ENCODE measurements at places on chromosomes 2 and 18.

DNA sequence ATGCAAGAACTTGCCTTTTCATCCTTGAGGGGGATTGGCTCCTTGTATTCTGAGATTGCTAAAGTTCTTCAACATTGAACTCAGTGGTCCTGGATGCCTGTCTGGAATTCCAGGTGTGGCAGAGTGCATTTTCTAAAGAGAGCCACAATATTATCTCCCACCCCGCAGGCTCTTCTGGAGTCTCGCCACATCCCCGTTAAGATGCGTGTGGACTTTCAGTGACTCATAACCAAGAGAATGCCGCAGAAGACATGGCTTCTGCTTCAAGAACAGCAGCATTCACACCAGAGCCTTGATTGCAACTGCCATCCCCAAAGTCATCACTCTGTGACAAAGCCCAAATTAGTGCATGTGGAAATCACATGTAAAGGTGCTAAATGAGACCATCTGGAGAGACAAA lies 142.7 kb downstream of the CDH20 start:
- DNase-seq: no peak

DNA sequence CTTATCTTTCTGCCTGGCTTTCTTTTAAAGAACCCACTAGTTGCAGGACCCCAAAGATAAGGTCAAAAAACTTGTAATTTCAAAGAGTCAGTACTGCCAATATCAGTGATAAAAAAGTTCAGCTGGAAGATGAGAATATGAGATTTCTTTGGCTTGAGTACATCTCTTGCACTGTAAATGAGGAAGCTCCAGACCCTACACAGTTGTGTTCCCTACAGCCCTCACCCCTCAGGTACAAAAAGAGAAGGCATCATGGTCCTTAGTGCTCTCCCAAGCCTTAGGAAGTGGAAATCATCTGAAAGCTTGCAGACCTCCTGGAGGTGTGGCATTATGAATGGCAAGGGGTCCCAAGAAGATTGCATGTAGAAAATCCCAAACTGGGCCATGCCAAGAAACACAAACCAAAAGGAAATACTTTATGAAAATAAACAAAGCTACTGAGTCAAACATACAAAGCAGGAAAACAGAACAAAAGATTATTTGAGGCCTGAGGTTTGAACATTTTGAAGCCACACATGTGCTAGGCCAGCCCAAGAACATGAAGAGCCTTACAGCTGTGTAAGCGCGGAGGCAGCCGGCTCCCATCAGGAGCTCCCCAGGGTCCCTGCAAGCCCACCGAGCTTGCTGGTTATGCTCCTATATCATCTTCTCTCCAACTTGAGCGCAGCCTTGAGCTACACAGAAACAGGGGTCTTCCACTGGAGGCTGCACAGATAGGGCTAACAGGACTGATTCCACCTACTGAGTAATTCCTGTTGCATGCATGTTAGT lies 217.0 kb downstream of the OSR1 start:
- no peak for DNase-seq

DNA sequence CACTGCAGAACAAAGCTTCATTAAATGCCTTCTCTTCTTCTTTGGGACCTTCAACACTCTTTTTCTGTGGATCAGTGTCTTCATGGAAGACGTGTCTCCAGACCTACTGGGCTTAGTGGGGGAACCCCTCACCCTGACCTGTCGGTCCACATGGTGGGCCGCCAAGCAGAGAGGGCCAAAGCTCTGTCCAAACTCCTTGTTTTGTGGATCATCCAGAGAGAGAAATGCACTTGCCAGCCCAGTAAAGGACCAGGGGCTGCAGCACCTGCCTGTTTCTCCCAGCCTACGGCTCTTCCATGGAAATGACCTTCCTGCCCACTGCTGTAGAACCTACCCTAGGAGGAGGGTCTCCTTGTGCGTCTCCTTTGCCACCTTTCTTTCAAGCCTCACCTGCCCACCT lies 25.9 kb downstream of the DYSF start:
- no peak for DNase-seq

GRCh38 chr2:236621786-236622185 lies 52.2 kb downstream of the ACKR3 start:
- DNase-seq: no peak

DNA sequence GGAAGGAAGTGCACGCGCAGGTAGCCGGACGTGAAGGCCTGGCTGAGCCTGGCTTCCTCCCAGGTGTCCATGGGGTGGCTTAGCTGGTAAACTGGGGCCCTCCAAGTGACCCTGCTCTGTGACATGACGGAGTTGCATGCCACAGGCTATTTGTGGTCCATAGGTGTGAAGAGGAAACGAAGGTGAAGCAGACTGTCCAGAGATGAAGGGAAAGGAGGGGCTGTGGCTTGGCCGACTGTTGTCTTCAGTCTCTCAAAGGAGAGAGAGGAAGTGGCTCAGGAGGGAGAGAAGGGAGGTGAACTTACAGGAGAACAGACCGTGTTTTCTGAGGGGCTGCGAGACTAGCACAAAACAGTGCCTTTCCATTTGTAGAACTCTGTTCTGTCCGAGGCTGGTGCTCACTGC lies 19.3 kb downstream of the INPP5D start:
- DNase-seq: peak; percentile 68

DNA sequence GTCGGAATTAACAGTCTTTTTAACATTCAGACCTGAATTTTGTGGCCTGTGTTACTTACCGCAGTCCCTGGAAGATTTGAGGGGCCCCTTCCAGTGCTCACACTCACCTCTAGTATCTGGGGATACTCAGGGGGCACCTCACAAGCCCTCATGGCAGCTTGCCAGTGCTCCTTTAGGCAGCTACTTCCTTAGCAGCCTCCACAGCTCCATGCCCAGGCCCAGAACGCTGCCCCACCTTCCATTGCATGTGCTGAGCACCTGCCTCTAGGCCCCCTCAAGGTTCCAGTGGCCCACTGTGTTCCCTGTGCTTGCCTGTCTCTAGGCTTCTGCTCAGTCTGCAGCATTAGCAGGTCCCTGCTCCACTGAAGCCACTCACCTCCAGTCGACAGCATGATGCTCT lies 30.0 kb upstream of the PLA2R1 start:
- DNase-seq: no peak

GRCh38 chr2:23696752-23697045 lies 230.2 kb downstream of the ATAD2B start:
- DNase-seq: no peak

DNA sequence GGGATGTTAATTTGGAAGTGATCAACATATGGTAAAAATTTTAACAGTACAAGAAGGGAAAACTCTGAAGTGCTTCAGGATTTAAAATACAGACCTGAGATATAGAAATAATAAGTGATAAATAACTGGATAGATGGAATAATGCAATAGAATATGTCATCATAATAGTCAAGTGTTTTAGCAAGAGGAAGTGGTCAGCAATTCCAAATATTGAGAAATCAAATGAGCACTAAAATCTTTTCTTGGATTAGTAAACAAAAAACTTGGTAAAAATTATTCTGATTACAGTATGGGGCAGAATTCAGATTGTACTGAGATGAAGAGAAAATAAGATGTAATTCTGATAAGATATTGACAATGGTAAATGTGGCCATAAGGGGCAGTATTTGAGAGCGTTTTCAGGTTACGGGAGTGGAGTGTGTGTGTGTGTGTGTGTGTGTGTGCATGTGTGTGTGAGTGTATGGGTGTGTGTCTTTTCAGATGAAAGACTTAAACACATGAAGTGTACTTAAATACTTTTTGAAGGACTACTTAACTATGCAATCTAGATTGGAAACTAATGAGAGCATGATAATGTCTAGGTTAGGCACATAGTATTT lies 217.9 kb upstream of the ITGA4 start:
- DNase-seq: peak; percentile 20

- DNase-seq: no peak
These were observed 26.9 kb downstream of the MEMO1 start for GRCh38 chr2:31983762-31984467.

DNA sequence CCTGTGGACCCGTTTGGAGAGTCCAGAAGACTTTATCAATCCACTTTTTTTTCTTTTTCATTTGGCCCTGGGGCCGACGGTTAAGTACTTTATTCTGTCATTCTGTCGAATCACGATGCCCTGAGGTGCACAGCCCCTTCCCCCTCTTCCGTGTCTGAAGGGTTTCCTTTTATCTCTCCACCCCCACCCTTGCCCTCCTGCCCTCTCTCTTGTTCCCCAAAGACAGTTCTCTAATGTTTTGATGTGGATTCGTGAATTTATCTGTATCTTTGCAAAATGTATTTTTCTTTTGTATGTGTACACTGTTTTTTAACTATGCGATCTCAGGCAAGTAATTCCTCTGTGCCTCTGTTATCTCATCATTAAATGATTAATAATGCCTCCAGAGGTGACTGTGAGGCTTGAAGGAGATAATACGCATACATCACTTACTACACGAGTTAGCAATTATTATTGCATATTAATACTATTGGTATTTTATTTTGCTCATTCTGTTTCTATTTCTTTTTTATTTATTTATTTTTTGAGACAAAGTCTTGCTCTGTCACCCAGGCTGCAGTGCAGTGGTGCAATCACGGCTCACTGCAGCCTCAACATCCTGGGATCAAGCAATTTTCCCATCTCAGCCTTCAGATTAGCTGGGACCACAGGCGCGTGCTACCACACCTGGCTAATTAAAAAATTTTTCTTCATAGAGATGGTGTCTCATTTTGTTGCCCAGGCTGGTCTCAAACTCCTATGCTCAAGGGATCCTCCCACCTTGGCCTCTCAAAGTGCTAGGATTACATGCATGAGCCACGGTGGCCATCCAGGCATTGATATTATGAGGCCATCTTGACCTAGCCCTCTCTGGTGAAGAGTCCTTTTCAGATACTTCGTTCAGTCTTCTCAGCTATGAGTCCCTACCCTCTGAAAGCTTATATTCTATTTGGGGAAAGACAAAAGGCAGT lies 1.4 kb upstream of the CASP8 start:
- DNase-seq: no peak

- DNase-seq: no peak
These were observed 746.4 kb downstream of the SLC4A3 start for GRCh38 chr2:220373878-220374277.

DNA sequence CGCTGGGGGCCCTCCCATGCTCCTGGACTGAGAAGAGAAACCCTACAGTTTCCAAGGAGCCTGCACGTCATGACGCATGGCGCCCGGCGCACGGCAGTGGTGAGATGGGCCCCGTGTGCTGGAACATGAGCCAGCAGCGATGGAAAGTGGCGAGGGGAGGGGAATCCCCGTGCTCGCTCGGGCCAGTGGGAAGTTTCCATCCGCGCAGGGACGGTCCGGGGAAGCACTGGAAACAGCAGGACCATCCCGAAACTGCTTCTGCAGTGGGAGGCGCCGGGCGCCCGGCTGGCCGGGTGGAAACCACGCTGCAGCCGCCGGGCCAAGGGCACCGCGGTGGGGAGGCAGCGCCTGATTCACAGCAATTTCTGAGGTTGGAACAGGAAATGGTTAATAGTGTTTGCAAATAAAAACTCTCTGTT lies 4.9 kb upstream of the PDCD1 start:
- no peak for DNase-seq

- DNase-seq: no peak
These were observed 5.1 kb downstream of the SLC35F6 start for GRCh38 chr2:26769089-26769761.

- DNase-seq: no peak
These were observed 1868.8 kb upstream of the CELF4 start for GRCh38 chr18:39434223-39434920.

- DNase-seq: no peak
These were observed 125.1 kb downstream of the CPS1 start for GRCh38 chr2:210681491-210681890.

GRCh38 chr2:184993746-184994145 lies 395.4 kb downstream of the ZNF804A start:
- DNase-seq: no peak

DNA sequence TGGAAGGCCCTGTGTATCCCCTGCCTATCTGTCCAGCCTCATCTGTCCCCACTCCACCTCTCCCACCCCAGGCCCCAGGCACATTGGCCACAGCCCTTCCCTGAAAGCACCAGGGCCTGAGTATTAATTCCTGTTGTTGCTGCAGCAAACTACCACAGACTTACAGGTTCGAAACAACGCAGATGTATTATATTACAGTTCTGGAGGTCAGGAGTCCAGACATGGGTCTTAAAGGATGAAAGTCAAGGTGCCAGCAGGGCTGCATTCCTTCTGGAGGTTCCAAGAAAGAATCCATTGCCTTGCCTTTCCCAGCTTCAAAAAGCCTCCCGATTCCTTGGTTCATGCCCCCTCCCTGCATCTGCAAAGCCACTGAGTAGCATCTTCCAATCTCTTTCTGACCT lies 78.7 kb upstream of the LAPTM4A start:
- DNase-seq: no peak

- DNase-seq: no peak
These were observed 98.9 kb downstream of the ABI2 start for GRCh38 chr2:203427061-203427460.

GRCh38 chr2:166803373-166804000 lies 84.8 kb upstream of the XIRP2 start:
- DNase-seq: no peak

DNA sequence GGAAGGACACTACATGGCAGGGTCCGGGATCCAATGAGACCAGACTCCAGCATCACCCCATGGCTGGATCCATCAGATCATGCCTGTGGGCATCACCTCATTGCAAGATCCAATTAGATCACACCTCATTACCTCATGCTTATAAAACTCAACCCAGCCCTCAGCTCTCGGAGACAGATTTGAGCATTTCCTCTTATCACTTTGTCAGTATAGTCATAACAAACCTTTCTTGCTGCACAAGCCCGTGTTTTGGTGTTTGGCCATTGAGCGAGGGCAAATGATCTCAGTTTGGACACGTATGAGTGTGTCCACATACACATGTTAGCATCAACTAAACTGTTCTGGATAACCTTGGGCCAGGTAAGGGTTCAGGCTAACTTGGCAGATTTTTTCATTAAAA lies 58.8 kb downstream of the CCDC195 start:
- DNase-seq: no peak

DNA sequence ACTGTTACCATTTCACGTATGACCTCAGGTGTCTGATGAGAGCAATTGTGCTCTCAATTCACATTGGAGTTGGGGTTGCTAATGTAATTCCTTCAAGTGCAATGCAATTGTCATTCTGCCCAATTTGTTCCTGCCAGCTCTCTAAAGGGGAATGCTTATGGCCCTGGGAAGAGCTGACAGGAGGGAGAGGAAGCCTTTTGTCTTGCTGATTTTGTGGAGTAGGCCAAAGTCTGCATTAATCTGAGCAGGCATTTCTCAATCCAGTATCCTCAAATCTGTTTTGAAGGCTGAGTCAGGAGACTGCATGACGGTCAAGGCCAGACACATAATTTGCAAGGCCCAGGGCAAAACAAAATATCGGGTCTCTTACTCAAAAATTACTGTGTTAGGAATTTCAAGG lies 326.4 kb upstream of the SPHKAP start:
- no peak for DNase-seq

- DNase-seq: no peak
These were observed 86.7 kb downstream of the SPATS2L start for GRCh38 chr2:200393191-200393590.

Data from B cell (primary cell).